HCT116 (cell line): ENCODE measurements at places on chromosomes 4 and X.

- no peak for DNase-seq
Observed at GRCh38 chrX:30822068-30822681, 66.9 kb downstream of the TAB3 start.

GRCh38 chr4:35562861-35563260 lies 681.5 kb downstream of the ARAP2 start:
- no peak for DNase-seq

DNA sequence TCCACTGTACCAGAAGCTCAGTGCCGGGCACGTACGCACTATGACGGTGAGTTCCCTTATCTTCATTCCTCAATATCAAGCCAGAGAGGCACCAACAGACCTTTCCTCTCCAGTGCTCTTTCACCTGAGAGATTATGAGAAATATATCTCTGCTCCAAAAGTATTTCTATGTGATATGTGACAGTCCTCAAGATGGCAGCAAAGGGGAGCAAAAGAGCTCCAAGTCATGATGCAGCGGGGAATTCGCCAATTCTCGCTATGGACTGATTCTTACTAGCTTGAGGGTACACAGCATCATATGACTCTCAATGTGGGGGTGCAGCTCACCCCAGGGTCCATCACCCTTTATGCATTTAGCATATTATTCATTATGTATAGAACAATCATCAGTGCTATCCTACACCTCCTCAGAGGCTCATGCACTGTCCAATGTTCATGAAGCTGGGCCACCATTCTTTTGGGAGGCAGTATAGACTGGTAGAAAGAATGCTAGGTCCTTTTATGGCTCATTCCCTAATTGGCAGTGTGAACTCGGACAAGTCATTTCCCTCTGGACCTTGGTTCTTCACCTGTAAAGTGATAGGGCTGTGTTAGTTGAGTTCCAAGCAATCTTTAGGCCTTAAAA lies 12.8 kb upstream of the IQSEC2 start:
- no peak for DNase-seq

- DNase-seq = peak; percentile 52
Observed at GRCh38 chr4:18075823-18076433, 54.4 kb upstream of the LCORL start.
